GM12864 (cell line): ENCODE measurements at places on chromosomes 6 and 20.

DNA sequence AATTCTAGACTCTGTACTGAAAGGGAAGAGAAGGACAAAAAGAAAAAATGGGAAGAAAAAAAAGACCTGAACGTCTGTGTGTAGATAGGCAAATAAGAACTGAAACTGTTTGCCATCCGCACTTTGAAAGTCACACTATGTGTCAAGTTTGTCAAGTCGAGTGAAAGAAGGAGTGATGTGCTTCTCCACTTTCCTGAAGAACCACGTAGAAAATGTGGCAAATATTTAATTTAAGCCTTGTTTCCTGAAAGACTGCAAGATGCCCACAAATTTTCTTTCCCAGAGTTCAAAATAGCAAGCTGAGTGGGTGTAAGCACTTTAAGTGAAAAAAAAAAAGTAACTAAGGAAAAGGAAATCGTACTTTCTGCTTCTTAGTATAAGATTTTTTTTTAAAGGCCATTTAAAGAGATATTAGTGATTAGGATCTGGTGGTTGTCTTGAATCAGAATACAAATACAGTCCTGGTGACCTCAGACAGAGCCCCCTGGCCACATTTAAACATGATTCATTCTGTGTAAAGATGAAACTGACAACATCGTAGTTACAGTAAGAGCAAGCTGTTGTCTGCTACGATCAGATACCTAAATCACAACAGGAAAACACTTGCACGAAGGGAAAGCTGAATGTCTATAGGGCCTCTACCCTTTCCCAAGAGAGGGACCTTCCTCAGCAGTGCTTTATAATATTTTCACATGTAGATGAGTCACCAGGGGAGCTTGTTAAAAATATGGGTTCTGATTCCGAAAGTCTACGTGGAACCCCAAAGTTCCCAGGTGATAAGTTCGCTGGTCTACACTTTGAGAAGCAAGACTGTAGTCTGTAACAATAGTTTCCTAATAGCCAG is 102.3 kb downstream of the HIVEP2 start:
- peak; percentile 78 for DNase-seq

DNA sequence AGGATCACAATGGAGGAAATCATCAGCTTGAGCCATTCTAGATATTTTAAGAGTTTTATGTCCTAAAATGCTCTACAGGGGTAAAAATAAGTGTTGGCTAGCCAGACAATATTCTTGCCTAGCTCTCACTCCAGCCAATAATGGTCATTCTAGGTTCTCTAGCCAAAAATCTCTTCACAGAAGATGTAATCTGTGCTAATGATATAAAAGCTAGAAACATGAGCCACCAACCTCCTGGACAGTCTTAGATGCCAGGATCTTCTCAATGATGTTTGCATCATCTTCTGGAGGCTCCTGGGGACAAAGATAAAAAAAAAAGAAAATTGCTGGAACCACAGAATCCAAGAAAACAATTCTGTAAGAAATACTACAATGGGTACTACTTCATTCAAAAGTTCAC is 119.1 kb downstream of the CHD6 start:
- no peak for DNase-seq

DNA sequence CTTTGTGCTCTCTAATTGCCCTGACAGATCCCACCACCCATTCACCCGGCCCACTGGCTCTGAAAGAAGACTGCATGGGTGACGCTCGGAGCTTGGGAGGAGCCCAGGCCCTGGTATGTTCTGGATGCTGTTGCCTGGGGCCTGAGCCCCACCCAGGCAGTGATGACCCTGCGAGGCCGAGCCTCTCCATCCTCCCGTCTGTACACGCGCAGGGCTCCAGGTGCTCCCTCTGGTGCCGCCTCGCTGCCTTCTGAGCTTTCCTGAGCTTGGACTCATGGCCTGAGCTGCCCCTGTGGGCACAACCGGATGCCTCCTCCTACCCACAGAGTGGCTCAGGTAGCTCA is 61.2 kb downstream of the STK35 start:
- no peak for DNase-seq

DNA sequence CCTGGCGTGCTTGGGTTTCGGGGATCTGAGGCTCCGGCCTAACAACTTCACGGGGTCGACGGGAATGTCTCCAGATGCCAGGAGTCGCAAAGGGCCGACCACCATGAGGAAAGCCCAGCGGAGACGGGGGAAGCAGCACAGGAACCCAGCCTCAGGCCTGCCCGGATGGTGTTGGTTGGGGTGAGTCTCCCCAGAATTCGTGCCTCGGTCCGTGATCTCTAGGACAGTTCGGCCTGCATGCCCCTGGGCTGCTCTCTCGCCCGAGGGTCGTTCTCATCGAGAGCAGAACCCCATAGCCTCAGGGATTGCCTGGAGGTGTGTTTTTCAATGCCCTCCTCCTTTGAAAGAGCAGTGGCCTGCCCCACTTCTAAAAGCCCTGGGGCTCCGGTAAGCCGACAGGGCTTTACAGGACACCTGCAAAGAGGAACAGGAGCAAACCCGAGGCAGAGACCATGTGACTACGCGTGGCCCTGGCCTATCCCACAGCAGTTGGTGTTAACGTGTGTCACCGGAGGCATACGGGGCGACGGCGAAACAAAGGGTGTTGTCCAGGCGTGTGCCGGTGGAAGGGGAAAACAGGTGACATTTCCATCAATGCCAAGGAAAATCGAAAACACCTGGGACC is 973.1 kb upstream of the DEFB115 start:
- DNase-seq = no peak

GRCh38 chr20:10059006-10059405 is 24.2 kb downstream of the ANKEF1 start:
- no peak for DNase-seq

DNA sequence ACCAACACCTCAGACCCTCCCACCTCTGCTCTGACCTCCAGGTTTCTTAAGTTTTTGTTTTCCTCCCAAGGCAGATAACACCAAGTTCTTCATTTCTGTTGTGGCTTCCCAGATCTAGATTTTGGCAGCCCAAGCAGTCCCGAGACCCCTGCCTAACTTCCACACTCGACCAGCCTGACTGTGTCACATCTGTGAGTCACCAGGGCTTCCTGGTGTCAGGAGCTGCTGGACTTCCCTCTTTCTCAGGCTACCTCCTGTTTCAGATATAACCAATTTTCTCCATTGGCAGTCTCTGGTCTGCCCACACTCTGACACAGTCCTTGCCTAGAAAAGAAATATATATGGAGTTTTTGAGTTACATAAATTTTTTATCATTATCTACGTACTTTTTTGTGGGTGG is 46.1 kb upstream of the CCN6 start:
- no peak for DNase-seq

DNA sequence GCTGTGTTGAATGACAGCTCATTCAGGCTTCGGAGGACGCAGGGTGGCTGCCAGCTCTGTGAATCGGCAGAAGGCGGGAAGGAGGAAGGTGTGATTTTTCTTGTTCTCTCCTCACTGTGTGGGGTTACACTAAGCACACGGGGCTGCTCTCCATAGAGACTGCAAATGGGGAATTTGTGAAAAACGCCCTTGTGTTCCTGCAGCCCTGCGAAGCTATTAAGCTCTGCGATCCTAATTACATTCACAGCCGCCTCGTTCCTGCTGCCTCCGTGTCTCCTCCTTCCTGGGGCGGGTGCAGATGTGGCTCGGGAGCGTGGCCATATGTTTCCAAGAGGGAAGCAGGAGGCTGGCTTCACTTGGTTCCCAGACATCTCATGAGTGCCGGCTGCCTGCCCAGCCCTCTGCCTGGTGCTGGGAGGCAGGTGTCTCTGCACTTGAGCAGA is 124.0 kb downstream of the TOX2 start:
- DNase-seq = no peak

GRCh38 chr6:83808926-83809325 is 44.2 kb upstream of the RIPPLY2 start:
- no peak for DNase-seq

DNA sequence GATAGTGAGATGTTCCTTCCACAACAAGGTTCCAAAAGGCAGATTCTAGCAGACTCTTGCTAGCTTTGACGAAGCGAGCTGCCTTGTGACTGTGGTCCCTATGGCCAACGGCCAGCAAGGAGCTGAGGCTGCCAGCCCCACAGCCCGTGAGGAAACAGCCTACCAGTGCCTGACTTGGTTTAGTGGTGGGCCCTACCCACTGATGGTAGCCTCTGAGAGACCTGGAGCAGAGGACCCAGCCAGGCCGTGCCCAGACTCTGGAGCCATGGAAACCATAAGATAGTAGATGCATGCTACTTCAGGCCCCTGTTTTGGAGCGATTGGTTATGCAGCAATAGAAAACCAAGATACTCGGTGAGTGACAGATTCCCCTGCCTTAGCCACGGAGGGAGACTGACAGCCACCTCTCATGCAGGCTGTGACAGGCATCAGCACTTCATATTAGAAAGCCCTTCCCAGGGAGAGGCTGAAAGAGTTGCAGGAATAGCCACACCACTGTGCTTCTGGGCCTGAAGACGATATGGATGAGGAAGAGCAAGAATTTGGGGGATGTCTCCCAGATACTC is 19.2 kb downstream of the PSMG4 start:
- no peak for DNase-seq

DNA sequence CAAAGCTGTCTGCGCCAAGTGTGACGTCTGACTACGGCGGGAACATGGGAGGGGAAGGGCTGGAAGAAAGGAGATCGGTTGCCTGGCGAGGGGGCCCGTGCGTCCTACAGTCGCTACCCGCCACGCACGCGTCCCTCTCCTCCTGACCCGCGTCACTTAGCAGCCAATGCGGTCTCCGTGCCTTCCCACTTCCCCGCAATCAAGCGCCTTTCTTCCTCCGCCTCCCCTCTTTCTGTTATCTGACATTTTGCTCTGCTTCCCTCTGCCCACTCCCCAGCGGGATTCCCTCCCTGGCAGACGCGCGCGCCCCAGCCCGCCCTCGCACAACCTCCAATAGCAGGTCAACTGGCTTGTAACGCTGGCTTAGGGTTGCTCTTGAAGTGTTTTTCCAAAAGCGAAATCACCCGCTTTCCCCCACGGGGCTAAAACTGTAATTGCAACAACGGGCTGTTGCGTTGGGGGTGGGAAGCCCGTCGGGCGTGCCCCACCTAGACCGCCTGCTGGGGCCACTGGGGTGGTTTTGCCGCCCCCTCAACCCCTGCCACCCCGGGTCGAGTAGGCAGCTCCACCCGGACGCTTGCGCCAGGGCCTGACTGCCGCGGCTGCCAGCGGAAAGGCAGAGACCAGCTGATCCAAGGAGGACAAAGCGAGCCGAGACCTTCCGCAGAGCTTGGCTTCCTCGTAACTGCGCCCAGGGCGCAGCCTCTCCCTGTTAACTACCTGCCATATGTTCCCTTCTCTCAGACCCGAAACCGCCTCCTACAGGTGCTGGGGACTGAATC is 6.2 kb upstream of the SOX4 start:
- no peak for DNase-seq

DNA sequence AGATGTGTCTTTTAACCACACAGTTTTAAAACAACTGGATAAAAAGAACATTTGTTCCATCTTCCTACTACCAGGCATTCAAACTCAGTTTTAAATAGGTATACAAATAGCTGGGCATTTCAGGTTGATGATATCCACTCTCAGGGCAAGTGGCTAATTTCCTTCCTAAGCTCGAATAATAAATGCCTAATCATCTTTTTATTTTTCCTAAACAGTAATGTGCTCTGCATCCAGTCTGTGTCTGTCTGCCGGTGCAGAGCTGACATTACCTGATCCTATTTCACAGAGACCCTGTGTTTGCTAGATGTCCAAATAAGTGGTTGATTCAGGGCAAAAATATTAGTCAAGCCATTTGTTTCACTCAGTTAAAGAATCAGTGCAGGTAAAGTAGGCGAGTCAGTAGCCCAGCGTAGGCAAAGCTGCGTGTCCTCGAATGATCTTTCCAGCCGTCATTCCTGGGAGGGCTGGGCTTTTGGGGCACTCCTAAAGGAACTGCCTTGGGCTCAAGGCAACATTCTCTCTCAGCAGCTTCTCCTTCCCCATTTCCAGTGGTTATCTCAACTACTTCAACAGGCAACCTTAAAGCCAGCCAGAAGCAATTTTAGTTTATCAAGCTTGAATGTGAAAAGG is 74.2 kb upstream of the BMP2 start:
- no peak for DNase-seq

DNA sequence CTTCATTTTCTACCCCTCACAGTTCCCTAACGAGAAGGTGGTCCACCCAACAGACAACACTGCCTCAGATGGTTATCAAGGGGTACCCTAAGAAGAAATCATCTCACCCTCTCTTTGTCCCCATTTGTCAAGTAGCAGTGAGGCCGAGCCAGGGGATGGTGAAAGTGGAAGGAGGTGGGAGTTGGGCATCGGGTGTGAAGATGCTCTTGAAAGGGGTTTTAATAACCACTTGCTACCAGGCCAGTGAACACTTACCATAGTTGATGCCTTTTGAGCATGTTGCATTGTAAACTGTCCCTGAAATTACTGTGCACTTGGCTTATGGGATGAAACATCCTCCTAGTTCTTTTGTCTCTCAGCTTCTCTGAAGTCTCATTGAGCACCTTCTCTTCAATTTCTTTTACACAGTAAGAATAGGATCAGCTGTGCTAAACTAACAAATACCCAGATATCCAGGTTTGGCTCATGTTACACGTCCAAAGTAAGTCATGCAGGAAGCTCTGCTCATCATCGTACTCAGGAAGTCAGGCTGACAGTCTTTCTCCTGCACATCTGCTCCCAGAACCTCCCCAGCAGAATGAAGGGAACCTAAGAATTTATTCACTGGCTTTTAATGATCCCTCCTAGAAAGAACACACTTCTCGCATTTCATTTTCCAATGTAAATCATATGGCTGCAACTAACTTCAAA is 13.3 kb downstream of the HLA-DPB1 start:
- no peak for DNase-seq

DNA sequence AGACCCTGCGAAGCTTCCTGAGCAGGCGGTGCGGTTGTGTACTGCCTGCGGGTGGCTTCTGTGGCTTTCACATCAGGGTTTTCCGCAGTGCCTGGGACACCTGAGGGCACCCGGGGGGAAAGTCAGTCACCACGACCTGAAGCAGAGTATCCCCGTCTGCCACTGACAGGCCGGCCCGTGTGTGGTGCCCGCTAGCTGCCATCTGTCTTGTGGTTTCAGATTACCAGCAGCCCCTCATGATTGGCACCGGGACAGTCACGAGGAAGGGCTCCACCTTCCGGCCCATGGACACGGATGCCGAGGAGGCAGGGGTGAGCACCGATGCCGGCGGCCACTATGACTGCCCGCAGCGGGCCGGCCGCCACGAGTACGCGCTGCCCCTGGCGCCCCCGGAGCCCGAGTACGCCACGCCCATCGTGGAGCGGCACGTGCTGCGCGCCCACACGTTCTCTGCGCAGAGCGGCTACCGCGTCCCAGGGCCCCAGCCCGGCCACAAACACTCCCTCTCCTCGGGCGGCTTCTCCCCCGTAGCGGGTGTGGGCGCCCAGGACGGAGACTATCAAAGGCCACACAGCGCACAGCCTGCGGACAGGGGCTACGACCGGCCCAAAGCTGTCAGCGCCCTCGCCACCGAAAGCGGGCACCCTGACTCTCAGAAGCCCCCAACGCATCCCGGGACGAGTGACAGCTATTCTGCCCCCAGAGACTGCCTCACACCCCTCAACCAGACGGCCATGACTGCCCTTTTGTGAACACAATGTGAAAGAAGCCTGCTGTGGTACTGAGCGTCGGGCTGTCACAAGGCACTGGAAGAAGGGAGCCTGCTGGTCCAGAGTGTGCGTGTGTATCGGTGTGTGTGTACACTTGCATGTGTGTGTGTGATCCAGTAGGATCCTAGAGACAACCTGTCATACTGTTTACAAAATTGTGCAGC is 54.4 kb downstream of the GOPC start:
- no peak for DNase-seq

- DNase-seq = no peak
Observed at GRCh38 chr20:17029698-17030097, 197.1 kb upstream of the PCSK2 start.
